Prostate gland (tissue), 2 donors: ENCODE measurements at places on chromosomes 5 and 9. TPM values are rescaled to one million over a fixed set of nuclear protein-coding genes. Genes with fewer than 3 reads are reported as not detected.

DNA sequence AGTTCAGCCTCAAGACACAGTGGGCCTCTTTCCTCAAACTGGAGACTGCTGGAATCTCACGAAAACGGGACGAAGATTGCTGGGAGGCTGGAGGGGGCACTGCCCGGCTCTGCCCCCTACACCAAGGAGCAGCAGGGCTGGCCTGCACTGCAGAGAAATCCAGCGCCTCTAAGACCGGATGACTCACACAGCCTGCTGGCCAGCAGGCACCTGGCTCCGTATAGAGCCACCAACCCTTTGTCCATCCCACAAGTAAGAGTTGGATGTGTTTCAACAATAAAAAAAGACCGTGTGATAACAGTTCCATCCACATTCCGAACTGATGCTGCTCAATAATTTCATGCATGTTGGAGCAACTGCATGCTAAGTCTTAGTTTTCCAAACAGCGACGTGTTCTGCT lies 11.5 kb downstream of the CCDC127 start:
- no peak for DNase-seq

DNA sequence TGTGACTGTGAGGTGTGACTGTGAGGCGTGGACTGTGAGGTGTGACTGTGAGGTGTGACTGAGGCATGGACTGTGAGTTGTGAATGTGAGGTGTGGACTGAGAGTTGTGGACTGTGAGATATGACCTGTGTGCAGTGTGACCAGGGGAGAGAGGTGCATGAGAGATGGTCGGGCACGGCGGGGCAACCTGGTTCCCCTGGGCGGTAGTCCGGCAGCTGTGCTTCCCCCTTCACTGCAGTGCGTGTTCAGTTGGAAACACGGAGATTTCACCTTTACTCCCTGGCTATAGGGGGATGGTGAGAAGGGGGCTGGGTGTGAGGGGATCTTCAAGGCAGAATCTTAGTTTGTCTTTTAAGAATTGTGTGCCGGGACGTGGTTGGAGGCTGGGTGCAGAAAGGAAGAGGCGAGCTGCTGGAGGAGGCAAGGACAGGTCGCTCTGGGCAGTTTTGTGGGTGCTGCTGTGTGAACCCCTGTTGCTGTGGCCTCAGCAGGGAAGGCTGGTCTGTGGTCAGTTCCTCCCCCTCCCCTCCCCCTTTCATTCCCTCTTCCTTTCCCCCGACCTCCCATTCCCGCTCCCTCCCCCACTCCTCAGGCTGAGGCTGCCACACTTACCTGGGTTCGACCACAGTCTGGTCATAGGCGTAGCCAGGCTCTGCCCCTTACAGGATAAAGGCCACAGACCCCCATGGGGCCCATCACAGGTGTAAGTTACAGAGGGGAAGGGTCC lies 39.3 kb downstream of the CEP72 start:
- no peak for DNase-seq

The DAPK1 gene
- 13.9 TPM for total RNA-seq

The PCDHB6 gene
- 0.87 TPM for total RNA-seq

The PDE6A gene
- 0.91 TPM for total RNA-seq

The CHSY3 gene
- 2.0 TPM for total RNA-seq

The CCL28 gene
- total RNA-seq: 4.4 TPM
